Stimulated activated CD8-positive, alpha-beta memory T cell treated with anti-CD3 and anti-CD28 coated beads, Interleukin-2, amount 100 ng/mL, for 1 hour (primary cell): ENCODE measurements at places on chromosomes 5 and 9.

GRCh38 chr5:143733665-143734455 is 78.1 kb upstream of the HMHB1 start:
- DNase-seq, result no peak

- no peak for DNase-seq
Measured at GRCh38 chr9:100432736-100433135, 5.8 kb downstream of the MSANTD3 start.

DNA sequence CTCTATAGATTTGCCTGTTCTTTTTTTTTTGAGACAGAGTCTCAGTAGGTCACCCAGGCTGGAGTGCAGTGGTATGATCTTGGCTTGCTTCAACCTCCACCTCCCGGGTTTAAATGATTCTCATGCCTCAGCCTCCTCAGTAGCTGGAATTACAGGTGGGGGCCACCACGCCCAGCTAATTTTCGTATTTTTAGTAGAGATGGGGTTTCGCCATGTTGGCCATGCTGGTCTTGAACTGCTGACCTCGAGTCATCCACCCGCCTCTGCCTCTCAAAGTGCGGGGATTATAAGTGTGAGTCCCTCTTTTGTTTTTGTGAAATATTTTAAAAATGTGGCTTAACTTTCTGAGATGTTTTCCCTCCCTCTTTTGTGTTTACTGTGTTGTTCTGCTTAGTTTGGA is 29.2 kb downstream of the HSPA4 start:
- DNase-seq, result no peak

DNA sequence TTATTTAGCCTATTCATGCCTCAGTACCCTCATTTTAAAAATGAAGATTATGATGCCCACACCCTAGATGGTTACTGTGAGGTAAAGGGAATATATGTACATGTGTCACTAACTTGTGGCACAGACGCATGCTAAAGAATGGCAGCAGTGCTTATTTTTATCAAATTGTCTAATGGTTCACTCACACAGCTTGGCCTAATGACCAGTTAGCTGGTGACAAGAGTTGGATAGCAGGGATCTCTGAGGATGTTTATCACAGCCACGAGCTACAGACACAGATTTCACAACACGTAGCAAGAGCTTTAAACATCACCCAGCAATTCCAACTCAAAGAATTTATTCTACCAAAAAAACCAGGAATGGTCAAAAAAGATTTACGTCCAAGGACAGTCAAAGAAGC is 7.2 kb downstream of the BAG1 start:
- no peak for DNase-seq

DNA sequence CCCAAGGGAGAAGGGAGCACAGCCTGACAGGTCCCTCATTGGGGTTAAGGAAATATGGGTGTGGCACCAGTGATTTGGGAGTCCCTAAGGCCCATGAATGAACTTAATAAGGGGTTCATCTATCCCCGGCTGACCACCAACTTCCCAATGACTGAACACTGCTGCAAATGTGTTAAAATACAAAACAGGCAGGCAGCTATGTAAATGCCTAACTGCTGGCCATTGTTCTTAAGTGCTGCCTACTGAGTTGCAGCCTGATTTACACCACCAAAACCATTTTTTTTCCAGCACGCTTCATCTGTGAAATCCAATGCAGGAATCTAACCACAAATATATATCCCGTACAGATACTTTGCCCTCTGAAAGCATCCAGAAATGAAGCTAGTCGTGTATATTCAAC is 478.5 kb downstream of the PTPRD start:
- DNase-seq, result no peak

- no peak for DNase-seq
Measured at GRCh38 chr9:88342246-88342645, 46.0 kb upstream of the SPIN1 start.

- DNase-seq, result no peak
Measured at GRCh38 chr9:79471580-79472543, 99.9 kb upstream of the TLE4 start.

DNA sequence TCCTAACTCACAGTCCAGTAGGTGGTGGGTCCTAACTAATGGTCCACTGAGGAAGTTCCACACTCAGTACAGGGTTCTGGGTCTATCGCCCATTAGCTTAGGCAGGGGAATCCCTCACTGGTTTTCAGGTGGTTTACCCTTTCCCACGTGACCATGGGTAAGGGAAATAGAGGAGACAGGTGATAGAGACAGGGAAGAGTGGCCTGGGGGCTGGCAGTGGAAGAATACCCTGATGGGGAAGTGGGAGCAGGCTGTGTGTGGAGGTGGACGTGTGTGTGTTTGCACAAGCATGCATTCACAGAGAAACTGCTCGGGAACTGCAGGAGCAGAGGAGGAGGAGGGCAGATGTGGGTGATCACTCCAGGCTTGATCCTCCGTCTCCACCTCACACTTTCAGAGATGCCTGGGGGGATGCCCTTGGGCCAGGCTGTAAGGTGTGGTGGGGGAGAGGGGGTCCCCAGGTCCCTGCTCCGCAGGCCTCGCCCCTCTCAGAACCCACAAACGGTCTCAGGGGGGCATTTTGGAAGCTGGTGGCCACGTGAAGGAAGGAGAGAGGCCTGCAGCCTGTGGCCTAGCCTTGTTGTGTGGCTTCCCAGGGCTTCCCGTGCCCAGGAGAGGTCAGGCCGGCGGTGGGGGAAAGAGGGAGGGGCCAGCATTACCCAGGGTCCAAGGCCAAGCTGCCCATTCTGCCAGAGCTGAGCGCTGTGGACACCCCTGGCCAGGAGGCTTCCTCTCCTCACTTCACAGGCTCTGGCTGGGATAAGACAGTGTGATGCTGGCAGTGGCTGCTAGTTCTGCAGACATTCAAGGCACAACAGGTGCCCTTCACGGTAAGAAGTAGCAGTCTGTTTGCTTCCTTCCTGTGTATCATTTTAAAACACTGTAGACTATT is 80.0 kb downstream of the OTULIN start:
- DNase-seq, result no peak

DNA sequence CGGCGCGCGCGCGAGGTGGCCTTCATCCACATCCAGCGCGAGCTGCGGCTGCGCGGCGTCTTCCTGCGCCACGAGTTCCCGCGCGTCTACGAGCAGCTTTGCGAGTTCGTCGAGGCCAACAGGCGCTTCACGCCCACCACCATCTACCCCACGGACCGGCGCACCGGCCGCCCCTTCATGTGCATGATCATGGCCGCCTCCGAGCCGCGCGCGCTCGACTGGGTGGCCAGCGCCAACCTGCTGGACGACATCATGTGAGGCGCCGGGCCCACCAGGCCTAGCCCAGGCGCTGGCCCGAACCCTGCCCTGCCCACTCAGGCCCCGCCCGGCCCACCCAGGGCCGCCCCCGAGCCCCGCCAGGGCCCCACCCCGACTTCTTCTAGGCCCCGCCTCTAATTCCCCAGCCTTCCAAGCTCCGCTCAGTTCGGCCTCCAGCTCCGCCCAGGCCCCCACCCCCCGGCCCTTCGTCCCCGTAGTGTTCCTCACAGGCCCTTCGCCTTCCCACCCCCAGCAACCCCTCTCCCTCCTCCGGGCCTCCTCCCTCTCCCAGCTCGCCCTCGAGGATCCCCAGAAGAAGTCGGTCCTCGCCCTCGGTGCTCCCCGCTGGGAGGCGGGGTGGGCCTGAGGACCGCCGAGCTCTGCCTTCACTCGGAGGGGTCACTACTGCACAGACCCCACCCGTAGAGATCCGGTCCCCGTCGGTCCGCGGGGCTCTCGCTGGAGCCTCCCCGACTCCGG is 2.0 kb upstream of the PHPT1 start:
- DNase-seq, result no peak

- DNase-seq, result no peak
Measured at GRCh38 chr9:108963459-108964143, 29.4 kb downstream of the ABITRAM start.

GRCh38 chr5:147578228-147579024 is 68.6 kb upstream of the DPYSL3 start:
- no peak for DNase-seq

DNA sequence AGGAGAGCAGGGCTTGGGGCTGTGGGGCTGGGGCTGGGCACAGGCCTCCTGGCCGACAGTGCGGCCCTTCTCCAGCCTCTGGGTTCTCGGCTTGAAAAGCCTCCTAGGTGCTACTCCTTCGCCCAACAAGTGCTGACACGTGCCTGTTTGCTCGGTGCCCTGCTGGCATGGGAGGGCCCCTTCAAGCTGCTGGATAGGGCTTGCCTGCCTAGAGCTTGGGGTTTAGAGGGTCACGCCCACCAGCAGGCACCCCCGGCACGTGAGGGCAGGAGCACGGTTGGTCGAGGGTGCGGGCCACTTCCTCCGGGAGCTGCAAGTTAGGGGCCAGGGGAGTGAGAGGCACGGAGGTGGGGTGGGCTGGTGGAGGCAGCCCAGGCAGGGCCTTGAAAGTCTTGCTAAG is 106.2 kb downstream of the RXRA start:
- no peak for DNase-seq

- no peak for DNase-seq
Measured at GRCh38 chr9:10048994-10049393, 563.8 kb downstream of the PTPRD start.

DNA sequence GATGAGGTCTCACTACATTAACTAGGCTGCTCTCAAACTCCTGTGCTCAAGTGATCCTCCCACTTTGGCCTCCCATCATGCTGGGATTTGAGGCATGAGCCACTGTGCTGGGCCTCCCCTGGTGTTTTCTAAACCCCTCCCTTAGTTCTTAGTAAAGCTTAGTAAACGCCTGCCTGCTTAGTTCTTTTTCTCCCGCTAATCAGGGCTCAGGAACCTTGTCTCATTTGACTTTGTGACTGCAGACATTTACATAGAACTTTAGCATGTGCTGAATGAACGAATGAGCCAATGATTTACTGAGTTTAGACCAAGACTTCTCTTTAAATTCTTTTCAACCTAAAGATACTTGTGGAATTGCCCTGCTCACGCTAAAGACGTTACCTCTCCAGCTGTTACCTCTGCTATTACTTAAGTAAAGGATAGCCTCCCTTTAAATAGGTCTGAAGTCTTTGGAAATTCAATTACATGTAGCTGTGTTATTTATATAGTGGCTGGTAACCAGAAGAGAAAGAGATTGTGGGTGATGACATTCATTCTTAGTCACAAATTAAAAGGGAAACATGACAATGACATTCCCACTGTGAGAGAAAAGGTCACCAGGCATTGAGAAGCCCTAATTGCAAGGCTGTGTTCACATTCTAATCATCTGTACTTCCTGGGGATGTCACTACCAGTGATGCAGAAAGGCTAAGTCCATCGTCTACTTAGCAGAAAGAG is 18.6 kb upstream of the SUSD1 start:
- DNase-seq, result no peak

DNA sequence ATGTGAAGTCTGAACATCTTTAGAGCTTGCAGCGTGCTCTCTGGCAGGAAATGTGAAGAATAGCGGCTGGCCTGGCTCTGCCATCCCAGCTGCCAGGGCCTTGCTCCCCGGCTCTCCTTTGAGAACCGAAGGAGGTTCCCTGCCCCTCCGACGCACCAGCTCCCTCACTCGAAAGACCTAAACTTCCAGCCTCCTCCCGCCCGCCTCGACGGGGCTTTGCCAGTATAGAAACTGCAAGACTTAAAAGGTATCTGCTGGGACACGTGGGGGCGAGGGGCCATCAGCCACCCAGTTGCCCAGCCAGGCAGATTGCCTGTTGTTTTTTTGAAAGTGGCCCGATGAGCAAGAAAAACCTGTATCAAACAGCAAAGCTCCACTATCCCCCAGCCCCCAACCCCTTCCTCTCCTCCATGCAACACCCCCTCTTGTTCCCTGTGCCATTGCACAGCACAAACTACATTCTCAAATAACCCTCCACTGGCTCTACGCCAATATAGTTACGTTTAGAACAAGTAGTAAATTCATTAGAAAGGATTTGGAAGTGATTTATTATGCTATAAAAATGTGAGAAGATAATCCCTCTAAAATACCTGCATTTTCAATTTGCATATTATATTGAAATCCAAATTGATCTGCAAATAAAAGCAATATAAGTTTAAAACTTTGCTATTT is 331.9 kb downstream of the MED10 start:
- DNase-seq, result no peak

GRCh38 chr5:126335886-126336285 is 87.3 kb upstream of the GRAMD2B start:
- no peak for DNase-seq

DNA sequence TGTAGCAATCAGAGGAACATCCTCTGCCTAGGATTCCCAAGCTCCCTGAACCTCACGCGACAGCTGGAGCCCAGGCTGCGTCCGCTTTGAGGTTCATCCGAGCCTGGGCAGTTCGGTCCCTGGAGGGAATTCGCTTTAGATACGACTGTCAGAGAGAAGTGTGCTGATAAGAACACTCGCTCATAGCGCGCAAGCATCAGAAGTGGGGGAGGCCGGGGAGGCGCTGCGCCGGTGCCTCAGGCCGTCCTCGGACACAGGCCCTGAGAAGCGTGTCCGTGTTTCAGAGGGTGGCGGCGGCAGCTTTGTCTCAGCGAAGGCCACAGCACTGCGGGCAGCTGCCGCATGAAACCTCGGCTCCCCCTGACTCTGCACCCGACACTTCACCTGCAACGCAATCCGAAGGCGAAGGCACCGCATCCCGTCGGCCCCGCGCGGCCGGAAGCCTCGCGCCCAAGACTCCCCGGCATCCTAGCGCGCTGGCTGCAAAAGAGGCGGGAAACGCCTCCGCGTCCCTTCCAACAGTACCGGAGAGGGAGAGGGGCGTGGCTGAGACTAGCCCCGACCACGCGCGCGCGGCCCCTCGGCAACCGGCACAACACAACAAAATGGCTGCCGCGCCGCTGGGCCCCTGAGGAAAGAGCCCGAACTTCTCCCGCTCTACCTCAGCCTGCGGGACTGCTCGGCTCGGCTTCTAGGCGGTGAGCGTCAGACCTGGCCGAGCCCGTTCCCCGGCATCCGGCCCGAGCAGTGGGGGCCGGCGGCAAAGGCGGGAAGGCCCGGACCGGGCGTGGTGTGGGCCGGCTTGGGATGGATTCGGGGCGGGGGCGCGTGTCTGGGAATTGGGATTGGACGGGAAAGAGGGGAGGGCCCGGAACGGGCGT is at the start of gene CNTRL:
Gene CNTRL, plus strand, starts transcription at position 586 of the 881 bp plus-strand sequence. CDS start 13,372 bp downstream, outside the sequence.
- DNase-seq, result peak; percentile 56

GRCh38 chr5:143194206-143194605 is 209.3 kb downstream of the NR3C1 start:
- DNase-seq, result no peak

DNA sequence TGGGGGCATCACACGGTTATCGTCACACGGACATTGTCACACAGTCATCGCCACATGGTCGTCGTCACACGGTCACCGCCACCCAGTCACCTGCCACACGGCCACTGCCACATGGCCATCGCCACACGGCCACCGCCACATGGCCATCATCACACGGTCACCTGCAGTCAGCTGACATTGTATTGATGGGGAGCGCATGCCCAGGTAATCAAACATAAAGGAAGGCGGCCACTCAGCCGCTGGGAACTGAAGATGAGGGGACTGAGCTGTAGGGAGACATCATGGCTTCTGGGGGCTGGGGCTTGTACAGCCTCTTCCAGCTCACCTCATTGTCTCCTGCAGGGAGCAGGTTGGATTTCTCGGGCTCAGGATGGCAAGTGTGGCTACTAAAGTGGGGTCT is 49.2 kb downstream of the MRPL36 start:
- DNase-seq, result no peak

GRCh38 chr9:14433351-14434157 is 119.6 kb upstream of the NFIB start:
- DNase-seq, result no peak

- no peak for DNase-seq
Measured at GRCh38 chr9:126671381-126671831, 57.7 kb downstream of the LMX1B start.
